ENCODE measurements at places on chromosomes 3 and 15.

DNA sequence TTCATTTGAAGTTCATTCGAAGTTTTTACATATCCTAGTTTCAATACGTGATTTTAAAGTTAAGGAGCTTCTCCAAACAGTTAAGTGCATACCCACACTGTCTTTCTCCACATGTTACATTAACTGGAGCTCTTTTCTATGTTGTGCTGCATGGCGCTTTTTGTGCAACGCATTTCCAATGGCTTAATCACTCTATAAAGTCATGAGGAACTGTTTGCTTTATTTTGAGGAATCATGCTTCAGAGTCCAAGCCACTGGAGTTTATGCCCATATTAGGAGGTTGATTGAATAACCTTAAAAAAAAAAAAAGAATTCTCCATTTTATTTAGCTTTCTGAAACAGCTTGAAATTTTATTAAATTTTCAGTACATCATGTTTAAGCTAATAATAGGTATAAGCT lies 109.4 kb upstream of the MBNL1 start:
- H3K27ac ChIP-seq, result peak overlapping the region; percentile 82
- no peaks in the 10 kb centered on the region for H3K27me3 ChIP-seq
- peaks cover 61% of the 10 kb centered on the region for H3K4me1 ChIP-seq
- DNase-seq, result peak; percentile 6

GRCh38 chr3:135109681-135110080 lies 314.6 kb downstream of the EPHB1 start:
- no peaks in the 10 kb centered on the region for H3K27me3 ChIP-seq
- H3K4me1 ChIP-seq, result no peaks in the 10 kb centered on the region
- H3K27ac ChIP-seq, result no peak overlapping the region
- no peak for DNase-seq
- H3K4me3 ChIP-seq, result no peak overlapping the region
- no peaks in the 10 kb centered on the region for H3K36me3 ChIP-seq

DNA sequence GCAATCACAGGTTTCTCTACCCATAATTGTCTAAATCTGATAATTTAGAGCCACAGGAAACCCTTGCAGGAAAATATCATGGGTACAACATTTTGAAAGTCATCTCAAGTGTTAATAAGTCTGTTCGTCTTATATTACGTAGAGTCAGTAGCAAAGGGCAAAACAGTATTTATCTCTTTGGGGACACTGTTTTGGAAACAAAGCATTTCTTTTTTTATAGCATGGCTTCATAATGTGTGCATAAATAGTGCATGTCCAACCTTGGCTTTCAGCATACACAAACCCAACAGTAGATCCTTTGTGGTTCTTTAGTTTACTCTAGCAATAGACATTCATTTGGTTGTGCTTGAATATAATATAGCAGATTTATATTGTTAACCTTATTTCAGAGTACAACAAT lies 24.0 kb downstream of the ST3GAL6 start:
- no peak for DNase-seq
- H3K4me3 ChIP-seq, result no peak overlapping the region
- no peaks in the 10 kb centered on the region for H3K27me3 ChIP-seq
- no peak overlapping the region for H3K27ac ChIP-seq
- H3K36me3 ChIP-seq, result no peaks in the 10 kb centered on the region

DNA sequence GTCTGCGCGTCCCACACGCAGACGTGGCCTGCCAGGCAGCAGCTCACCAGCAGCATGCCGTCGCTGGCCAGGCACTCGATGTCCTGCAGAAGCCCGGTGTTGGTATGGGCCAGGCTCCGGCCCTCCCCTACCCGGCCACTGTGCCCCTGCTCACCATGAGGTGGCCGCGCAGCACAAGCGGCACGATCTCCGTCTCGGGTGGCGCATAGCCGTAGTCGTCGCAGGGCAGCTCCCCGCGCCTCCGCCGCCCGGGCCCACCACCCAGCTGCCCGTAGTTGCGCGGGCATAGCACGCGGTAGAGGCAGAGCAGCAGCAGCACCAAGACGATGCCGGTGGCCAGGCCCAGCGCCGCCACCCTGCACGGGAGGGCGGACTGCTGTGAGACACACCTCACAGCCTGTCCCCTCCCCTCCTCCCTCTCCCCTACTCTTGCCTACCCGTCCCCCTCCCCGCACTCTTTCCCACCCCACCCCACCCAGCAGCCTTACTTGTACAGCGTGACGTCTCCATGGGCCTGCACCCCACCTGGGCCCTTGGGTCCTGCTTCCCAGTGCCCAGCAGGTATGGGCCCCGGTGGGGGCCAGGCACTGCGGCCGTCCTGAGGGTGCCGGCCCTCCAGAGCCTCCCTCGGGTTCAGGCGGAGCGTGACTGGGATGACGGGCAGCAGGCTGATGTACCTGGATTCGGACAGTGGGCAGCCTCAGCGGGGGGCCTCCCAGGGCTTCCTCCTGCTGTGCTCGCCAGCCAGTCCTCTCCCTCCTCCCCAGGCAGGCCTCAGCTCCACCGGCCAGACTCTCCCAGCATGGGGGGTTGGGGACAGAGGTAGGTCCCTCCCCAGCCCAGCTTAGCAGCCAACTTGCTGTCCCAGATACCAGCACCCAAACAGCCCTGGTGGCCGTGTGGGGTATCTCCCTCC lies 37.6 kb downstream of the PTPN23 start:
- peaks cover 40% of the 10 kb centered on the region for H3K36me3 ChIP-seq
- peaks cover 17% of the 10 kb centered on the region for H3K4me1 ChIP-seq
- no peak overlapping the region for H3K27ac ChIP-seq
- DNase-seq, result no peak

DNA sequence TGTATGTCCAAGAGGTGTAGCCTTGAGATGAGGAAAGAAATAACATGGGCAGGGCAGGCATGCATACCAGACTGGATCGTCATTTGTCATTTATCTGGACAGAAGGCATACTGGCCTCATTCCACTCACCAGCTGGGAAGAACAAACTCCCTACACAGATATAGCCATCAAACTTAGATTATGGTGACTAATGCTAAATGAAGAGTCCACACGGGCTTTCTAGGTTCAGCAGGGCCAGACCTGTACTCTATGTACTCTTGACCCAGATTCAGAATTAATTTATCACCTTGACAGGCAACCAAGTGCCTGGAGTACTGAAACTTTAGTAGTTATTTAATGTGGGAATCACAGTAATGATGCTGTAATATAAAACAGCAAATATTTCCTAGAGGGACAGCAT lies 164.3 kb upstream of the IL12A start:
- DNase-seq, result no peak
- H3K4me3 ChIP-seq, result no peak overlapping the region
- no peaks in the 10 kb centered on the region for H3K36me3 ChIP-seq
- H3K4me1 ChIP-seq, result peaks cover 40% of the 10 kb centered on the region
- H3K27me3 ChIP-seq, result no peaks in the 10 kb centered on the region
- no peak overlapping the region for H3K27ac ChIP-seq

Data from thoracic aorta (tissue), 2 donors.